ENCODE measurements at places on chromosomes 12 and 14.

- DNase-seq, result no peak
These were observed 24.7 kb upstream of the ATP5MC2 start for GRCh38 chr12:53700567-53700966.

DNA sequence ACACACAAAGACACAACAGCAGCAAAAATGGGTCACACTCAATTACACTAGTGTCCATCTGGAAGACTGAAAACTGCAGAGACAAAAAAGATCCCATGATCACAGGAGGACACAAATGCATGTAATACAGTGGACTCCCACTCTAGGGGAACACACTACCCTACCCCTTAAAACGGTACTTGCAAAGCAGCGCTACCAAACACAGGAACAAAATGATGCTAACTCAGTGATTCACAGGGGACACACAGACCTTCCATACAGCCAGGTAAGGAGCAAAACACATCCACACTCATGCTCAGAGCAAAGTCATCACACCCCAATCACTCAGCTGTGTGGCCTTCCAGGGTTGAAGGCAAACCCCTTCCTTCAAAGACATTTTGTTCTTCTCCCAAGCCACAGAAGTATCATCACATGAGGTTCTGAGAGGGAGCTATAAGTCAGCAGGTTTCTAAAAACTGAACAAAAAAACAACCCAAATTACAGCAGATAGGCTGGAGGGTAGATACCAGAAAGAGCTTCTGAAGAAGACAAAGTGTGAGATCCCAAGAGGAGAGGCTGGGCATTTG is 14.8 kb downstream of the SMUG1 start:
- no peak for DNase-seq

DNA sequence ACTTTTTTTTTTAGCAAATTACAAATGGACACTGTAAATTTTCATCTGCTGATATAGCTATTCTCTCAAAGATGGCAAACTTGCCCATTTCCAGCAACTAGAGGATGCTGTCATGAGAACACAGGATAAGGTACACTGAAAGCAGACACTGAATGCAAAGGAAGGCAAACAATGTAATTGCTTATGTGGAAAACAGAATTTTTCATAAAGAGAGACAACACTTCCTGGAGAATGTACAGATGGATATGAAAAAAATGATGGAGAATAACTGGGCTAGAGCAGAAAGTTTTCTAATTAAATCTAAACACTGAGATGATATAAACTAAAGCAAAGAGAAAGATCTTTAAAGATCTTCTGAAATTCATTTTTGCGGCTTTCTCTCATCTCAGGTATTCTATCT is 581 bp downstream of the CD69 start:
- DNase-seq, result no peak

- peak; percentile 68 for DNase-seq
These were observed 704 bp downstream of the SDR39U1 start for GRCh38 chr14:24441904-24442239.

DNA sequence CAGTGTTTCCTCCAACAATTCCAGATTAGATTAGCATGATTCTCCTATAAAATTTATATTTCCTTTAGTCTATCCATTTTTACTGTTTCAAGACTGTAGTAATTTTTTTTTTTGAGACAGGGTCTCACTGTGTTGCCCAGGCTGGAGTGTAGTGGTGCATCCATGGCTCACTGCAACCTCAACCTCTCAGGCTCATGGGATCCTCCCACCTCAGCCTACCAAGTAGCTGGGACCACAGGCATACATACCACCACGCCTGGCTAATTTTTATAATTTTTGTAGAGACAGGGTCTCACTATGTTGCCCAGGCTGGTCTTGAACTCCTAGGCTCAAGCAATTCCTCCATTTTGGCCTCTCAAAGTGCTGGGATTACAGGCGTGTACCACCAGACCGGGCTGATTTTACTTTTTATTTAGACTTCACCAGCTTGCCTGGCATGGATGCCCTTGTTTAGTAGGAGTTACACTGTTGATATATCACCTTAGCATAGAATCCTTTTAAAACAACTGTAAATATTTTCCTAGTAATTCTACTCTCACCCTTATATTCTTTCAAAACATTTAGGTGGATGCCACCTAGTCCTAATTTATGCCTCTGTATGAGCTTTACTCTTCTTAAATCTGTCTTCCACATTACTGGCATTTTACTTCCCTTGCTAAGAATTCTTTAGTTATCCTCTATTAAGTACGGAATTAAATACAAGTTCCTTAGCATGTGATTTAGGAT is 55.8 kb upstream of the LIMA1 start:
- DNase-seq, result no peak

DNA sequence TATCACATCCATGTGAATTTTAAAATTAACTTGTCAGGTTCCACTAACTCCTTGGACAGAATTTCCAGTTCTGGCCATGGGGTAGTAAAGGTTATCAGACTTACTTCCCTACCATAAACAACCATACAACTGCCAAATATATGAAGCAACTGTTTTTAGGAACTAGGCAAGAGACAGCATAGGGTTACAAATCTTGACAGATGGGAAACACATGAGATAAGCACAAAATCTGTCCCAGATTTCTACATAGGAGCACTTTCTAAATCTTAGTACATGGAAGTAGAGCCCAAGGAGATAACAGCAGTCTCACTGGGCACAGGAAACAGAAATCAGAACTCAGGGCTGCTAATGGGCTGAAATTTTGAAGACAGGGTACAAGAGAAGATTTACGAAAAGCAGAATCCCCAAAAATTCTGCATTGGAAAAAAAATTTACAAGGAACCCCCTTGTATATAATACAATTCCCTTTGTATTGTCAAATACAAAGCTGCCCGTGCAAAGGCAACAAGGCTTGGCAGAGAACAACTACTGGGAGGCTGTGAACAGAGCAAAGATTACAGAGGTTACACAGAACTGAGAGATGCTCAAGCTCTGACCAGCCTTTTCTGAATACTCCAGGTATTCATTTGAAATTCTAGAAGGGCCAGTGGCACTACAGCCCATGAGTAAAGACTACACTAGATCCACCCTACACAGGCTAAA is 43.2 kb downstream of the GALNT4 start:
- no peak for DNase-seq

DNA sequence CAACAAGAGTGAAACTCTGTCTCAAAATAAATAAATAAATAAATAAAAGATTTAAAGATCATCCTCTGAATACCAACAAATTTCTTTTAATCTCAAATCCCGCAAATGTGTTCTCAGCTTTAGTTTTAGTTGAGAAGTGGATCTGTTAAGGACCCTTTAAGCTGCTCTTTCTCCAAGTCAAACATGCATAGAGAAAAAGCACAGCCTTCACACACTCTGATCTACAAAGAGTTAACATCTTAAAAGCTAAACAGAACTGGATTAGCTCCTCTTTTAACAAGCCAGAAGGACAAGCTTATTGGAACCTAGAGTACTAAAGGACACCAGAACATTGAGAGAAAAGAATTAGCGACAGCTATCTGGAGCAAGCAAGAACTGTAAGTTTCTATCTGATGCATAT is at the start of gene RPGRIP1:
Gene RPGRIP1, plus strand, starts transcription at position 301 of the 400 bp plus-strand sequence. CDS start 7,894 bp downstream, outside the sequence.
- no peak for DNase-seq

GRCh38 chr14:70780396-70781075 is 28.8 kb downstream of the MAP3K9 start:
- DNase-seq, result no peak

GRCh38 chr12:62839869-62840660 is 94.9 kb downstream of the PPM1H start:
- DNase-seq, result no peak

- DNase-seq, result peak; percentile 94
These were observed 24.4 kb upstream of the TBX5 start for GRCh38 chr12:114430306-114430705.
